ENCODE measurements at places on chromosomes 13 and 19. TPM values are rescaled to one million over a fixed set of nuclear protein-coding genes. Genes with fewer than 3 reads are reported as not detected.

Gene SLC46A3
- total RNA-seq, result 0.39 TPM

GRCh38 chr19:6794686-6795431 is 22.4 kb downstream of the VAV1 start:
- H3K4me1 ChIP-seq, result no peaks in the 10 kb centered on the region
- no peak for DNase-seq
- H3K4me3 ChIP-seq, result no peak overlapping the region
- H3K27ac ChIP-seq, result no peak overlapping the region

Gene PTPRH
- total RNA-seq, result 0.21 TPM

Gene MTUS2
- total RNA-seq, result 0.75 TPM

Gene TSPAN16
- not detected for total RNA-seq

Gene RASL11A
- 6.8 TPM for total RNA-seq

- H3K4me1 ChIP-seq, result no peaks in the 10 kb centered on the region
- no peaks in the 10 kb centered on the region for H3K27me3 ChIP-seq
- no peak for DNase-seq
- H3K4me3 ChIP-seq, result no peak overlapping the region
Observed at GRCh38 chr13:20326276-20326675, 94.2 kb upstream of the GJB6 start.

Gene AZU1
- total RNA-seq, result 0.80 TPM

DNA sequence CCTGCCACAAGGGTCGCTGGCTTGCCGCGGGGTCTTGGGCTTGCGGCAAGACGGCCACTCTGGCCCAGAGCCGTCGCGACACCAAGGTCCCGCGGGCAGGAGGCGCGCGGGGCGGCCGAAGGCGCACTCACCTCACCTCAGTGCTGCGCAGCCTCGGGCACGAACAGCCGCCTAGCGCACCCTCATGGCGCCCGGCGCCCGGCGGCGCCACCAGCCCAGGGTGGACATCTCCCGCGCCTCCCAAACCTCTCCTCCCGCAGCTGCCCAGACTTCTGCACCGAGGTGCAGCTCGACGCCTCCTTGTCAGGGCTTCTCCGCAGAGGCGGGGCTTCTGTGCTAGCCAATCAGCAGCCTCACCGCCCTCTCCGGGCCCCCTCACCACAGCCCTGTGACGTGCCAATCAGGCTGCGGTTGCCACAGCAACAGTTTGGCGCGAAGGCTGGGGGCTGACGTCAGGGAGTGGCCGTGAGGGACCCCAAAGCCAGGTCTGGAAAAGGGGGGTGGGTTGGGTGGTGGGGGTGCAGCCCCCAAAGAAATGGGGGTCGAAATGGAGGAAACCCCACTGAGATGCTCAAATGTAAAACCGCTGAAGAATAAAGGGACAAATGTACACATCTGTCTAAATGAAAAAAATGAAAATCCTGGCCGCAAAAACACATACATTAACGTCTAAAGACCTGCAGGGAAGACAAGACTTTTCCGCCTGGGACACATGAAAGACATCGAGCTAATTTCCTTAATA is at the start of the genes PEG3 and ZIM2:
TSS of gene PEG3 (minus strand) at position 276 of the 742 bp plus-strand sequence. CDS start 16,071 bp downstream, outside the sequence.
TSS of gene ZIM2 (minus strand) at position 276 of the 742 bp plus-strand sequence. CDS start 16,449 bp downstream, outside the sequence.
- H3K4me1 ChIP-seq, result no peaks in the 10 kb centered on the region
- no peak within 1 kb of the TSS for H3K27ac ChIP-seq
- no peak for DNase-seq
- no peaks in the 10 kb centered on the region for H3K36me3 ChIP-seq
- H3K27me3 ChIP-seq, result no peaks in the 10 kb centered on the region

Gene C13orf42
- 11.7 TPM for total RNA-seq

Gene PSG3
- total RNA-seq, result not detected

- no peak for DNase-seq
- H3K4me3 ChIP-seq, result no peak overlapping the region
- H3K27me3 ChIP-seq, result no peaks in the 10 kb centered on the region
- H3K36me3 ChIP-seq, result peaks cover 2% of the 10 kb centered on the region
Observed at GRCh38 chr13:41756198-41756880, 204.6 kb downstream of the VWA8 start.
